ENCODE measurements at places on chromosomes 2 and 18.

- DNase-seq, result no peak
Observed at GRCh38 chr2:98909317-98910211, 26.5 kb downstream of the CRACDL start.

GRCh38 chr2:120983344-120983743, 247.7 kb downstream of the GLI2 start:
- no peak for DNase-seq

GRCh38 chr2:234991793-234992192, 40.0 kb downstream of the SH3BP4 start:
- DNase-seq, result no peak

GRCh38 chr2:169107645-169108044, 38.3 kb downstream of the DHRS9 start:
- no peak for DNase-seq

DNA sequence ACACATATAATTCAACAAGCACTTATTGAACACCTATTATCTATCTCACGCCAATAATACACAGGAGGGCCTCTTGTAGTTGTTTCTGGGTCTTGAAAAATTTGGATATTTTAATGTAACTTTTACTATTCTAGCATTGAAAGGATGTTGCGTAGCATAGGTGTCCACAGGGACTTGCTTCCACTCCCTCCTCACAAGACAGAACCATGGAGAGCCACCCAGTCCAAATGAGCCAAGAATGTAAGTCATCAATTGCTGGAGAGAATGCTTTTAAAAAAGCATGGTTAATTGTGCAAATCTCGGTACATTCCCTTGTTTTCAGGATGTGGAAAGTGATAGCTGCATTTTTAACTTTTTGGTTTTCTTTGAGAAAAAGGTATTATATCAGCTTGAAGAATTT, 46.8 kb downstream of the DOCK10 start:
- no peak for DNase-seq

DNA sequence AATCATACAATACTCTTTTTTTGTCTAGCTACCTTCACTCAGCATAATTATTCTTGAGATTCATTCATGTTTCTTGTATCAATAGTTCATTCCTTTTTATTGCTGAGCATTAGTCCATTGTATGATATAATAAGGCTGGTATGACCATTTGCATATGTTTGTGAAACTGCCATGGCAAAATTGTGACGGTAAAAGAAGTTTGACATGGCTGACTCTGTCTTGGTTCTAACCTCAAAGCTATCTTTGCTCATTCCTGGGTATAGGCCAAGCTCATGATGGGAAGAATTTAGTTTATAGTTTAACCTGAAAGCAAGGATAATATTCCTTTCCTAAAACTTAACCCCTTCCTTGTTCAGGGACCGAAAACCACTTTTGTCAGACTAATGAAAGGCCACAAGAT, 46.4 kb downstream of the COMMD1 start:
- DNase-seq, result no peak

DNA sequence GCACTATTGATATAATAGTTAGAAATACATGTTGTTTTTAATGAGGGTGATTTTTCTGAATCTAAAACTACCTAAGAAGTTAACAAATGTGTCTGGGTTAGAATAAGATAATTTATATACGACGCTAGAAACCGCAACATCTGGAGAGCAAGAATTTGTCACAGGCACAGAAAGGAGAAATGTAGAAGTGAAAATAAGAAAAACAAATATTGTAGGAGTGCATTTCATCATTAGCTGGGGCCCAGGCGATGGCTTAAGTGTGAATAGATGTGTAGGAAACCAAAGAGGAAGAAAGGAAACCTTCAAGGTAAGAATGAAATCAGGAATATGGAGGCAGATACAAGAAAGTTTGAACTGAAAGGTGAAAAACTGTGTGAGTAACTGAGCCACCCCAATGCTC, 90.3 kb downstream of the LRP2 start:
- no peak for DNase-seq

DNA sequence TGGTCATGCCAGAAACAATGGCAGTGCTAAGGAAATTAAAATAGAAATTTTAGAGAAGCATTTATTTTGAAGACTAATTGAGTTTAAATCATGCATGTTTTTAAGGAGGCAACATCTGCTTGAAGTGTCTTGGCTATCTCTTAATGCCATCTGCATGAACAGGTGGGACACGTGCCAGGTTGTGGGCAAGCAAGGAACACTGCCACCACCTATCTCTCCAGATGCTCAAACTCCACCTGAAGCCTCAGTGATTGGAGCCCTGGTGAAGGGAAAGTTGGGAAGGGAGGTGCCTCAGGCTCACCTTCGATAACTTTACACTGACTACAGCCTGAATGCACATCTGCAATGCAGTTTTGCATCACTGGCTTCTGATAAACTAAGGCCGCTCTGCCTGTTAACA, 91.5 kb downstream of the TPGS2 start:
- DNase-seq, result no peak

DNA sequence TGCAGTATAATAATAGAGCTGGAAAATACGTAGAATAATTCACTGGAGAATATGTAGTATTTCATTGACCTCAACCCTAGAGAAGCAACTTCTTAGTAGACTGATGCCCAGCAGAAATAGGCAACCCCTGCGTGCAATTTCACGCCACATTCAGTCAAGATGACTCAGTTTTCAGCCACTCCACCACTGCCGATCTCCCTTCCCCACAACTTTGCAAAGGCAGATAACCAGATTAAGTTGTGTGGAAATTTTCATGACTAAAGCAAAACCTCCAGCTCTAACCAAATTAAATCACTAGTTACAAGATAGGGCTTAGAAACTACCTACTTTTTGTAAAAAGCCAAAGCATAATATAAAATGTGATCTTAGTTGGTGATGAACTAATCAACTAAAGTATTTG, 63.3 kb upstream of the STK17B start:
- no peak for DNase-seq

DNA sequence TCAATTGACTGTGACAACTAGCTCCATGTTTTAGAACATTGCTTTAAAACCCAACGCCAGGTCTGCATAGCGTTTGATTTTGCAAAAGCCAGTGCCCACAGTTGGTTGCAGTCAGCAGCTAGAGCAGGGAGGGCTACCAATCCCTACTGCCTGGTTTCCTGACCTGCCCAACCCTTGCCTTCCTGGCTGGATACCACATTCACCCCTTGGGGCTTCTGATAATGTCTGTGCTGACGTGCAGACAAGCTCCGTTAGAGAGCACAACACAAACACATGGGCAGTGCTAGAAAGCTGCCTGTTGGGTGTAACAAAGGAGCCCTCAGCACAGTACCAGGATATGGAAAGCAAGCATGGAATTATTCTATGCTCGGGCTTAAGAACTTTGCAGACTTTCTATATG, 71.4 kb upstream of the THSD7B start:
- no peak for DNase-seq

DNA sequence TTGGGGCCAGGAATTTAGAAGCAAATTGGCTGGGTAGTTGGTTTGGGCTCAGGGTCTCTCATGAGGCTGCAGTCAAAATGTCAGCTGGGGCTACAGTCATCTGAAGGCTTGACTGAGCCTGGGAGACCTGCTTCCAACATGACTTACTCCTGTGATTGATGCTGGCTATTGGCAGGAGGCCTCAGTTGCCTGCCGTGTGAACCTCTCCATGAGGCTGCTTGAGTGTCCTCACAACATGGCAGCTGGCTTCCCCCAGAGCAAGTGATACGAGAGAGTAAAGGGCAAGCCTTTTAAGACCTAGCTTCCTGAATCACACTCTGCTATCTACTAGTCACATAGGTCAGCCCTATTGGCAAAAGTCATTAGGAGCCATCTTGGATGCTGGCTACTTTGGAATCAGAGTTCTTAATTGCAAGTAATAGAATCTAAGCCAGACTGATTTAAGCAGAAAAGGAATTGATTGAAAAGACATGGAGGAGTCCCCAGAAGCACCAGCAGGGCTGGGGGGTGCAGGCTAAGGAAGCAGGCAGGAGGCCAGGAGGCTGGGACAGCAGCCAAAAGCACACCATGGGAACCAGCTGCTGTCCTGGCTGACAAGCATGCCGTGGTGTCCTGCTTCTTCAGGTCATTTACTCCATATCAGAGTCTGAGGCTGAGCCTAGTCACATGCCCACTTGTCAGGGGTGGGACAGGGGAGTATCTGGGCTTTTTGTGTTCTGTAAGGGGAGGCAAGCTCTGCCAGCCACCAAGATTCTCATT, 7.8 kb upstream of the GIGYF2 start:
- DNase-seq, result no peak

DNA sequence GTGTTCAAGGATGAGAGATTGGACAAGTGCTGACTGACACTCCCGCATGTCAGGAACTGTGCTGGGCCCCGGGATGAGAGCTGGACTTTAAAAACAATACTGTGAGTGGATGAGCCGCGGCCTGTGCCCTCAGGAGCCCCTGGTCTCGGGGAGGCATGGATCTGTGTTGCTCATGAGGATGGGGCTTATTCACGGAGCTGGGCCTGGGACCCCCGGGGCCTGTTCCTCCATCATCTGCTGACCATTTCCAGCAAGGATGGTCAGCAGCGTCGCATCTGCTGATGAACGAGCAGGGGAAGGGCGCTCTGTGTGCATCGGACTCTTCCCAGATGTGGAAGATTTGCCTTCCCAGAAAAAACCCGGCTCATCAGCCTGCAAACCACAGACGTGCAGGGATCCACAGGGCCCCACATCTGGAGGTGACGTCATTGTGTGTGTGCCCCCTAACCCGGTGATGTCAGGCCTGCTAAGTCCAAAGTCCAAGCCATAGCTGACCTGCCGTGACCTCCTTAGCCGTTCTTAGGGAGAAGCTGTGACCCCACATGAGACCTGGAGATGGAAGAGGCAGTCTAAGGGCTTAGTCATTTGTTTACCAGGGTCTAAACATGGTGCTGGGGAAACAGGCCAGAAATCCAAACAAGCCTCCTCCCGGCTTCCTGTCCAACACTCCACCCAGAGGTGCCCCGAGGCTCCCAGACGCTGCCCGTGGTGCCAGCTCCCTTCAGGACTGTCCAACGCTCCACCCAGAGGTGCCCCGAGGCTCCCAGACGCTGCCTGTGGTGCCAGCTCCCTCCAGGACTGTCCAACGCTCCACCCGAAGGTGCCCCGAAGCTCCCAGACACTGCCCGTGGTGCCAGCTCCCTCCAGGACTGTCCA, 143.9 kb downstream of the PXDN start:
- DNase-seq, result no peak

DNA sequence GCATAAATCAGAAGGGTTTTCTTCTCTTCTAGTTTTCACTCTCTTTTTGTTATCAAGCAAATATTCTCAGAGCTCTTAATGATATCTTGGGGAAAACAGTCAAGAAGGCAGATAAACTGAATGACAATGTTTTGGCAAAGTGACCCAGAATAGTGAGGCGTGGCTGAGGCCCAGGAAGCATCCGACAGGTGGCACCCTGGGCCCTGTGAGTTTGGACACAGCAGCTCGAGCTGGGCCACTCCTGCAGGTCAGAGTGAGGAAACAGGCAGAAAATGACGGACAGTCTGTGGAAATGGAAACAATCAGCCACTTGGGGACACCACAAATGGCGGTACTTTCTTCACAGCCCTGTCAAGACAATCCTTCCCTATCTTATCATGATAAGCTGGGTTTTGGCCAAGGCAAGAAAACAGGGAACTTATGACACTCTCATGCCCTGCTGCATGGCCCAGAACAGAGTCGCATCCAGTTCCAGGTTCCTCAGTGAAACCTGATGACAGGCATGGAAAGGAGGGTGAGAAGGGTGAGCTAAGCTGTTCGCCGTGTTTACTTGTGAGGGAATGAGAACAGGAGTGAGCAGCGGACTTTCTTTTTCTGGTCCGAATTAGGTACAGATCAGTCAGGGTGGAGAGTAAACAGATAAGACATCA, 32.1 kb downstream of the MRPL44 start:
- no peak for DNase-seq

DNA sequence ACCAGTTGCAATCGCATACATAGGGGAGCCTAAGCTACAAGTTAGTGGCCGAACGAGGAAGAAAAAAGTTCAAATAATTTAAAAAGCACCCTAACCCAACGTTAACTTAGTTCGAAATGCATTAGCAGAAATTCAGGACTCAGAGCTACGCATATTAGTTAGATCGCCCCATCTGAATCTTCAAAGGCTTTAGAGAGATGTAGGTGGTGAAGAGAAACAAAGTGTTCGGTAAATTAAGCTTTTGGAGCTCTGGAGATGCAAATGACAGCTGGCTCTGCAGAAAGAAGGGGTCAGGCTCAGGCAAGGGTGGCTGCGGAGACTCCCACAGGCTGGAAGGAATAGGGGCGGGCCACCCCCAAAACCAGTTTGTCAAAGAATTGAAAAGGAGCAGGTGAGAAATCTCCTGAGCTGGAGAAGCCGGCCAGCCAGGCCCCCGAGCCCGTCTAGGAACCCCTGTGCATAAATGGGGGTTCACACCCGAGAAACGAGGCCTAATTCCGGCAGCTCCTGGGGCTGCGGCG, 621 bp downstream of the TXNL1 start:
- DNase-seq, result no peak

DNA sequence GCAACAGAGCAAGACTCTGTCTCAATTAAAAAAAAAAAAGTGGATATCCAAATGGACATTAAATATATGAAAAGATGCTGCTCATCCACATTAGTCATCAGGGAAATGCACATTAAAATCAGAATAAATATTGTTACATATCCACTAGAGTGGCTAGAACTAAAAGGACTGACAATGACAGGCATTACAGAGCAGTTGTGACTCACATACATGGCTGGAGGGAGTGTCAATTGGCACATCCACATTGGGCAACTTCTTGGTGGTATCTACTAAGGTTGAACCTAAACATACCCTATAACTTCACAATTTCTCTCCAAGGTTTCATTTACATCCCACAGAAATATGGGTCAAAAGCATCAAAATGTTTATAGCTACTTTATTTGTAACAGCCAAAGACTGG, 14.0 kb upstream of the DNER start:
- DNase-seq, result no peak

DNA sequence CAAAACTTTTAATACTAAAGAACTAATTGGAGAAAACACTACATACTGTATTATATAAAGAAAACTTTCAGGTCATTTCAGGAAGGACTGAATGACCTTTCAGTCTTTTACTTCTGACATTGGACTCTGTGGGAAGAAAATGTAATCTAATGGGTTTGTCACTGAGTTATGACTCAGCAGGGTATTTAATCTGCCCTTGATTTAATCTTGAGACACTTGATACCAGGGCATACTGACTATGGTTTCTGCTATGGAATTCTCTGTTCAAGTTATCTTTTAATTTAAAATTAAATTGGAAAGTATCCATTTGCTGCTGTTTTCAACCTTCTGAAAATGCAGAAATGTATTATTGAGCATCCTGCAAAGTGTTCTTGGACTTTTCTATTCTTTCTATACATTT, 354.2 kb upstream of the GALNT5 start:
- no peak for DNase-seq

- DNase-seq, result no peak
Observed at GRCh38 chr18:45839414-45840395, 14.2 kb downstream of the SIGLEC15 start.
